ENCODE measurements at places on chromosomes 16 and 17. TPM values are rescaled to one million over a fixed set of nuclear protein-coding genes. Genes with fewer than 3 reads are reported as not detected.

The KRTAP9-4 gene
- total RNA-seq: not detected

The CBFA2T3 gene
- total RNA-seq: not detected

The PLXDC1 gene
- 0.39 TPM for total RNA-seq

The GNG13 gene
- total RNA-seq: not detected

The CNTNAP4 gene
- total RNA-seq: not detected

The TNS4 gene
- total RNA-seq: 0.44 TPM

The ALKBH5 gene
- 51.7 TPM for total RNA-seq

The GAST gene
- total RNA-seq: not detected

The CSH1 gene
- not detected for total RNA-seq

The CCL17 gene
- total RNA-seq: not detected

The NOTUM gene
- not detected for total RNA-seq

GRCh38 chr16:62020681-62021080, 15.6 kb downstream of the CDH8 start:
- H3K4me3 ChIP-seq: no peak overlapping the region
- H3K36me3 ChIP-seq: no peaks in the 10 kb centered on the region
- no peak for DNase-seq
- H3K27ac ChIP-seq: no peak overlapping the region
- no peaks in the 10 kb centered on the region for H3K27me3 ChIP-seq
- no peaks in the 10 kb centered on the region for H3K4me1 ChIP-seq

GRCh38 chr17:50584116-50584515, 23.6 kb downstream of the CACNA1G start:
- peaks cover 6% of the 10 kb centered on the region for H3K4me1 ChIP-seq
- no peak overlapping the region for H3K4me3 ChIP-seq
- H3K27me3 ChIP-seq: peaks cover 93% of the 10 kb centered on the region
- DNase-seq: no peak

GRCh38 chr17:5757314-5757907, 173.1 kb upstream of the NLRP1 start:
- H3K27ac ChIP-seq: no peak overlapping the region
- no peaks in the 10 kb centered on the region for H3K36me3 ChIP-seq
- no peaks in the 10 kb centered on the region for H3K4me1 ChIP-seq

DNA sequence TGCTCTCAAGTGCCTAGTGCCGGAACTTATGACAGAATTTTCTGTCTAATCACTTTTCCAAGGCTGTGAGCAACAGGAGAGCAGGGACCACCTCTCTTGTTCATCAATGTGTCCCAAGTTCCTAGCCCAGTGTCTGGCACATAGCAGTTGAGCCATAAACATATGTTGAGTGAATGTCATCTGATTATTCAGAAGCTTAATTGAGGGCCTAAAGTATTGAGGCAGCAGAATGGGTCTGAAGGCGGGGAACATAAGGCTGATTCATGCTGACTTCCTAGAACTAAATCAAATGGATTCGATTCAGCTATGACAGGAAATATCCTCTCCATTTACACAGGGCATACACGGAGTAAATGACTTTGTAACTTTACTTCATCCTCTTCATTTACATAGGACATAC, 438.0 kb upstream of the ZFHX3 start:
- DNase-seq: no peak
- no peak overlapping the region for H3K27ac ChIP-seq
- H3K36me3 ChIP-seq: no peaks in the 10 kb centered on the region
- H3K4me3 ChIP-seq: no peak overlapping the region
- no peaks in the 10 kb centered on the region for H3K4me1 ChIP-seq

GRCh38 chr17:38421171-38421841, 7.0 kb upstream of the ARHGAP23 start:
- no peaks in the 10 kb centered on the region for H3K36me3 ChIP-seq
- no peak for DNase-seq
- peaks cover 29% of the 10 kb centered on the region for H3K4me1 ChIP-seq
- H3K4me3 ChIP-seq: no peak overlapping the region

DNA sequence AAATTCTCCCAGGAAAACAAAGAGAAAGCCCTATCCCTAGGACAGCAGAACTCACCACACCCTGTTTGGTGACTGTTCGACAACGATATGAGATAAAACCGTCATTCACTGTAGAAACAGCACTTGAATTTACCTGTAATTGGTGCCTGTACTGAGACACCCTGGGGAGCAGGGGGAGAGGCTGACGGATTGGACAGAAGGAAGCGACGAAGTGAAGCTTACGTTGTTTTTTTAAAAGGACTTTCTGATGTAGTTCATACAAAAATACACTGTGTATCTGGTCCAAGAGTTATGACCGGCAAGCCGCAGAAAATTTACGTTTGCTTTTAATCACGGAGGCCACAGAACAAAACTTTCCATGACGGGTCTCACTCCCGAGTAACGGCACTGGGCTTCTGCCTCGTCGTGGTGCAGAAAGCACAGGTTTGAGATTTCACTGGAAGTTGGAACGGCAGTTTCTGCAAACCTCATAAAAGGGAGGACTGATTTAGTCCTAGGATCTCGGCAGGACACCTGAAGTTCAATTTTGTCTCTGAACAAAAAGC, 9.7 kb downstream of the NXN start:
- H3K4me1 ChIP-seq: peaks cover 6% of the 10 kb centered on the region
- no peak overlapping the region for H3K4me3 ChIP-seq
- no peaks in the 10 kb centered on the region for H3K36me3 ChIP-seq
- H3K27me3 ChIP-seq: no peaks in the 10 kb centered on the region
- no peak for DNase-seq
- no peak overlapping the region for H3K27ac ChIP-seq

DNA sequence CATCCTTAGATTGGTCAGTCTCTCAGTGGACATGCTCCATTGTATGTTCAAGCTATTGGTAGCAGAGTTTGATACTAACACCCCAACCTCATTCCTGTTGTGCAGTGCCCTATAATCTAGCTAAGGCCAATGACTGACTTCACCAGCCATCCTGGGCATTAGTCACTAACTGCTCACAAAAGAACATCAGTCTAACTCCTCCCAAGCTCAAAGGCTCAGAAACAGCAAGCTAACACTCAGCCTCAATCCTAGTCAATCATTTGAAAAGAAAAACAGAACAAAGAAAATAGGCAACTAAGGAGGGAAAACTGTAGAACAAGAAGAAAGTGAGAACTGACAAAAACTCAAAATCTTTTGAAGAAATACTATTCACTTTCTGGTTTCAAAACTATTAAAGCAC, 199.1 kb upstream of the C17orf78 start:
- no peak for DNase-seq
- no peak overlapping the region for H3K27ac ChIP-seq
- peaks cover 51% of the 10 kb centered on the region for H3K36me3 ChIP-seq
- H3K27me3 ChIP-seq: no peaks in the 10 kb centered on the region

- no peaks in the 10 kb centered on the region for H3K27me3 ChIP-seq
- peaks cover 6% of the 10 kb centered on the region for H3K36me3 ChIP-seq
- no peak overlapping the region for H3K27ac ChIP-seq
- H3K4me3 ChIP-seq: no peak overlapping the region
- peak; percentile 21 for DNase-seq
Measured at GRCh38 chr16:84138824-84139627, 6.0 kb downstream of the HSDL1 start.

DNA sequence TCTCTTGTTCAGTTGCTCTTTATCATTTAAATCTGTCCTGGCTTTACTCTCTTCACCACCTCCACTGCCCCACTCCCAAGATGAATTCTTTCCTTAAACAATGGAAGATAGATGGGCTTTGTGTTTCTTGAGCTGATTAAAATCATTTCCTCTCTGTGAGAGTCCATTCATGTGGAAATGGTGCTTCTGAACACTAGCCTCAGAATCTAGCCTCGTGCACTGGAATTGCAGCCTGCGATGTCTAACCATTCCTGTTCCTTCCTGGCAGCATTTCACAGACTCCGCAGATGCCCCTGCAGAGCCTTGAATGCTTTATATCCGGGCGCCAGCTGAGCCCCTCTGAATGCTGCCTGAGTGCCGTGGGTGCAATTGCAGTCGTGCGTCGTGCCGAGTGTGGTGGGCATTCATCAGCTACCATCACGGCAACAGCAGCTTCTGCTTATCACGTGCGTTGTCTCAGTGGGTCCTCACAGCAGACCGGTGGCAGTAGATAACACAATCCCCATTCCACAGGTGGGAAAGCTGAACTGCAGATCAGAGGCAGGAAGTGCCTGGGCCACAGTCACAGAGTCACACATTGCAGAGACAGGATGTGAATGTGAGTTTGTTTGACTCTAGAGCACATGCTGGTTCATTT, 172.8 kb upstream of the WSCD1 start:
- no peaks in the 10 kb centered on the region for H3K4me1 ChIP-seq
- H3K36me3 ChIP-seq: peaks cover 5% of the 10 kb centered on the region
- peaks cover 54% of the 10 kb centered on the region for H3K27me3 ChIP-seq
- no peak for DNase-seq
- no peak overlapping the region for H3K4me3 ChIP-seq

DNA sequence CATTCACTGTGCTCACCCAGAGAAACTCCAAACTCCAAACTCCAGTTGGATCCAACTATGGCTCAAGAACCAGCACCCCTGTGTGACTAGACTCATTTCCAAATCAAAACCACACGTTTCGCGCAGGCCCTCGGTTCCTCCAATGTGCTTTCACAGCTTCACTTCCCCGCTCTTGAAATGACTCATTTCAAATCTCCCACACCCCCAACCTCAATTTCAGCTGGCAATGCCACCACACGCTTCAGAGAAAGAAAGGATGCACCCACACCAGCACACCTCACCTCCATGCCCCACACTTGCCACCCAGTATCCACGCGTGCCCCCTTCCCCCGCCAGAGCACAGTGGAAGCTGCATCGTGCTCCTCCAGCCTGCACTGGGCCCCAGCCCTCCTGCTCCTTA, 9.0 kb downstream of the TMEM92 start:
- no peak for DNase-seq
- H3K4me3 ChIP-seq: no peak overlapping the region
- peaks cover 11% of the 10 kb centered on the region for H3K36me3 ChIP-seq

- no peaks in the 10 kb centered on the region for H3K27me3 ChIP-seq
- peak overlapping the region; percentile 87 for H3K4me3 ChIP-seq
- DNase-seq: no peak
- peaks cover 49% of the 10 kb centered on the region for H3K36me3 ChIP-seq
- H3K4me1 ChIP-seq: peaks cover 34% of the 10 kb centered on the region
- peak overlapping the region; percentile 89 for H3K27ac ChIP-seq
Measured at GRCh38 chr16:87493608-87494280, 920 bp upstream of the ZCCHC14 start.

DNA sequence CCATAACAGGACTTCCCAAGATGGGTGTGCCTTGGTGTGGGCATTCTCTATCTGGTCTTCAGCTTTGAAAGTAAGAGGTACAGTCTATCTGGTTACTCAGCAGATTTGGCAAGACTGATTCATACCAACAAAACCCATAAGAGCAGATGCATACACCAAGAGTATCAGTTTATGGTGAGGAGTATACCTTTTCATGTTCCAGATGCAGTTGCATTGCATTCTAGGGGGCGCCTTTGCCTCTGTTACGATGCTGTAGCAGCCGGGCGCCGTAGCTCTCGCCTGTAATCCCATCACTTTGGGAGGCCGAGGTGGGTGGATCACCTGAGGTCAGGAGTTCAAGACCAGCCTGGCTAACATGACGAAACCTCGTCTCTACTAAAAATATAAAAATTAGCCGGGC, 31.1 kb upstream of the CARMIL2 start:
- peak; percentile 7 for DNase-seq
- no peak overlapping the region for H3K27ac ChIP-seq
- H3K27me3 ChIP-seq: no peaks in the 10 kb centered on the region
- no peaks in the 10 kb centered on the region for H3K4me1 ChIP-seq
- H3K4me3 ChIP-seq: no peak overlapping the region

DNA sequence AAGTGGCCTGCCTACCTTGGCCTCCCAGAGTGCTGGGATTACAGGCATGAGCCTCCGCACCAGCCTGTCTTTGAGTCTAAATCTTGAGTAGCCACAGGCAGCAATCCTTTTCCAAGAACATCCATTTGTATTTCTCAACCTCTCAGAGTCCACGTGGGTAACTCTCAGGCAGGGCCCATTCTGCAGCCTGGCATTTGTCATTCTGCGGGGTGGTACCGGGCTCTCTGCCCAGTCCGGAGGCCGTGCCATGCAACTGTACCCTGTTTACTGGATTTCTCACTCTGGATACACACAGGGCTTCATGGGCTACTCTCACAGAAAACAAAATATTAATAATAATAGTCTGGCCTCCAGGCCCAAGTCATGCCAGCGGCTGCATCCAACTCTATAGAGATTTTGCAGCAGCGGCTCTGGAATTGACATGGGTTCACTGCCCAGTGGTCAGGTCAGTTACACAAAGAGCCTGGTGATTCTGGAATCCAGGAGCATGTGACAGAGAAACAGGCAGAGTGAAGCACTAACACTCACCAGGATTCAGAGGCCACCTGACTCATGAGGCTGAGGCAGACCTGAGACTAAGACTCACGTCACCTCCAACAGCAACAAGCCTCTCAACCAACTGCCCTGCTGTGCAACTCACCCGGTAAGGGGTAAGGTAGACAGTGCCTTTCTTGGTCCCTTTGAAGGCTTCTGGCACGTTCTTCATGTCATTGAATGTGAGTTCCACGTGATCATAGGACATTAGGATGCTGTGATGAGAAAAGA, 4.0 kb downstream of the WBP2 start:
- peaks cover 68% of the 10 kb centered on the region for H3K36me3 ChIP-seq
- DNase-seq: no peak
- H3K27ac ChIP-seq: no peak overlapping the region
- H3K4me3 ChIP-seq: no peak overlapping the region

DNA sequence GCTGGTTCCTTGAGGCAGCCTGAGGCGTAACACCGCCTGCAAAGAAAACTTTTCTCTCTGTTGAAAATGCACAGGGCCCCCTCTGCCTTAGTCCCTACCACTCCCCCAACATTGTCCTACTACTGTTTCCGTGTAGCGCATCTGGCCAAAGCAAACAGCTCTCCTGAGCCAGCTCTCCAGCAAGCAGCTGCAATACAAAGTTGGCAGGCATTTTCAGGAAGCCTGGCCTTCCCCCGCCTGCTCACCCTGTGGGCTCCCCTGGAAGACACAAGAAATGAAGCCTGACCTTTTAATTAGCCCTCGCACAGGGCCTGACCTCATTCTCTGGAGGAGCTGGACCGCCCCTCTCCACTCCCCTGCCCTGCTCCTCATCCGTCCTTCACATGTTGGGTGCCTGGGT, 66.7 kb downstream of the SOX9 start:
- no peaks in the 10 kb centered on the region for H3K27me3 ChIP-seq
- no peak for DNase-seq
- no peak overlapping the region for H3K4me3 ChIP-seq

GRCh38 chr16:14509055-14509454, 121.0 kb downstream of the PARN start:
- peaks cover 7% of the 10 kb centered on the region for H3K4me1 ChIP-seq
- no peak overlapping the region for H3K4me3 ChIP-seq
- DNase-seq: no peak
- no peaks in the 10 kb centered on the region for H3K27me3 ChIP-seq
- H3K27ac ChIP-seq: no peak overlapping the region
- no peaks in the 10 kb centered on the region for H3K36me3 ChIP-seq

Measured in Calu3 (cell line).